ENCODE measurements at places on chromosomes 13 and 19.

GRCh38 chr13:23673354-23673753 lies 103.1 kb downstream of the TNFRSF19 start:
- no peak for DNase-seq

DNA sequence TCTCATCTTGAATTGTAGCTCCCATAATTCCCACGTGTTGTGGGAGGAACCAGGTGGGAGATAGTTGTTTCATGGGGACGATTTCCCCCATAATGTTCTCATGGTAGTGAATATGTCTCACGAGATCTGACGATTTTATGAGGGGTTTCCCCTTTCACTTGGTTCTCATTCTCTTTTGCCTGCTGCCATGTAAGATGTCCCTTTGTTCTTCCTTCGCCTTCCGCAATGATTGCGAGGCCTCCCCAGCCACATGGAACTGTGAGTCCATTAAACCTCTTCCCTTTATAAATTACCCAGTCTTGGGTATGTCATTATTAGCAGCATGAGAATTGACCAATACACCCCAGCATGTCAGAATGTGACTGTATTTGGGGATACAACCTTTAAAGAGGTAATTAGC lies 3.9 kb upstream of the FPR1 start:
- no peak for DNase-seq

DNA sequence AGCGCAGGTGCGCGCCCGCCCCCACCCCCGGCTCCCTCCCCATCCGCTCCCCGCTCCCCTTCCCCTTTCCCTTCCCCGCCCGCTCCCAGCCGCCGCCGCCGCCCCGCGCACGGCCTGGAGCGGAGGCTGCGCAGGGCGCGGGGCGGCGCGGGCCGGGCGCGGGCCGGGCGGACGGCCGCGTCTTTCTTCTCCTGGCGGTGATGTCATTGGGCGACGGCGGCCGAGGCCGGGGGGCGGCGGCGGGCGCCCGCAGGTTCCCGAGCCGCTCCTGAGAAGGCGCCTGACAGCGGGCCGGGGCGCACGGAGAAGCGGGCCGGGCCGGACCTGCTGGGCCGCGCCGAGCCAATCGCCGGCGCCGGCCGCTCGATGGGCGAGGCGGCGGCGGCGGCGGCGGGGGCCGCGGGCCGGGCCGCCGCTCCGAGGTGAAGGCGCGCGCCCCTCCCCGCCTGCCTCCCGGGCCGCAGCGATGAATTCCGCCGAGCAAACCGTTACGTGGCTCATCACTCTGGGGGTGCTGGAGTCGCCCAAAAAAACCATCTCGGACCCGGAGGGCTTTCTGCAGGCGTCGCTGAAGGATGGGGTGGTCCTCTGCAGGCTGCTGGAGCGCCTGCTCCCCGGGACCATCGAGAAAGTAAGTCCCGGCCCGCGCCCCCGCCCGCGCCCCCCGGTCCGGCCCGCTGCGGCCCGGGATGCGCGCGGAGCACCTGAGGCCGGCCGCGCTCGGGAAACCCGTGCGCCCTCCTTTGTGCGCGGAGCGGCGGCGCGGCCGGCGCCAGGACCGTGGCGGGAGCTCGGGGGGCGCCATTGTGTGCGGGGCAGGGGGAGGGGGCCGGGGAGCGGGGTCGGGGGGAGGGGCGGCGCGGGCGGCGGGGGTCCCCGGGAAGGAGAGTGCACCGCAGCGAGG lies at the start of gene ARHGEF7:
ARHGEF7 (plus strand) TSS at position 250 of the 904 bp plus-strand sequence; CDS start at position 467, 217 bp downstream.
- no peak for DNase-seq

GRCh38 chr13:25945596-25945995 lies 106.2 kb downstream of the SHISA2 start:
- no peak for DNase-seq

DNA sequence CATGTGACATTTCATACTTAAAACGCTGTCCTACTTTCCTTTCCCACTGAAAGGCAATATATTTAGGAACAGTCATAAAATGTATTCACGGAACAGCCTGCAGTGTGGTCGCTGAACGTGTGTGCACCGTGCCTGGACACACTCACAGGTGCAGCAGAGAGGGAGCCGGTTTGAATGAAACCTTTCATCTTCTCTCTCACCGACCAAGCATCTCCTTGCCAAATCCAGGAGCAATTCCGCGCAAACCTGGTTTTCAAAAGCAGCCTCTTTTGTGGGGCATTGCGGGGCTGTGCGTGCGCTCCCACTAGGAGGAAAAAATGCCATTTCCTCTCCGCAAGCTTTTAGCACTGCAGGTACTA lies 1.0 kb downstream of the DCLK1 start:
- DNase-seq: peak; percentile 25

DNA sequence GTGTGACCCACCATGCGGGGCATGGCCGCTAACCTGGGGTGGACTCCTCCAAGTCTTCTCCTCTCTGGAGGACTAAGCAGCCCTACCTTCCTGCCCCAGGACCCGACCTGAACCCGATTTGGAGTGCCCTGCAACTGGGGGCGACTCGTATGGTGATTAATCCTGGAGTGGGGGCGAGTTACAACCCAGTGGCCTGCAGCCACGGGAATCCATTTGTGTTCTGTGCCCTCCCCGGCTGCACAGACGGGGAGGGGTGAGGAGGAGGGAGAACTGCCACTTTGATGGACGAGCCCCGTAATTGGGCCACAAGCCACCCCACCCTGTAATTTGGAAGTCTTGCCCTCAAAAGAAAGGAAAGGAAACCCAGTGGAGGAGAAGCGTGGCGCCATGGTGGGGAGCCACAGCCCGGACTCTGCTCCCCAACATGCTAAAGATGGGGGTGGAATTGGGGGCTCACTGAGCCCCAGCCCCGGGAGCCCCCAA lies 18.0 kb downstream of the PRR36 start:
- no peak for DNase-seq

- no peak for DNase-seq
Observed at GRCh38 chr13:28467034-28467433, 27.9 kb downstream of the FLT1 start.

DNA sequence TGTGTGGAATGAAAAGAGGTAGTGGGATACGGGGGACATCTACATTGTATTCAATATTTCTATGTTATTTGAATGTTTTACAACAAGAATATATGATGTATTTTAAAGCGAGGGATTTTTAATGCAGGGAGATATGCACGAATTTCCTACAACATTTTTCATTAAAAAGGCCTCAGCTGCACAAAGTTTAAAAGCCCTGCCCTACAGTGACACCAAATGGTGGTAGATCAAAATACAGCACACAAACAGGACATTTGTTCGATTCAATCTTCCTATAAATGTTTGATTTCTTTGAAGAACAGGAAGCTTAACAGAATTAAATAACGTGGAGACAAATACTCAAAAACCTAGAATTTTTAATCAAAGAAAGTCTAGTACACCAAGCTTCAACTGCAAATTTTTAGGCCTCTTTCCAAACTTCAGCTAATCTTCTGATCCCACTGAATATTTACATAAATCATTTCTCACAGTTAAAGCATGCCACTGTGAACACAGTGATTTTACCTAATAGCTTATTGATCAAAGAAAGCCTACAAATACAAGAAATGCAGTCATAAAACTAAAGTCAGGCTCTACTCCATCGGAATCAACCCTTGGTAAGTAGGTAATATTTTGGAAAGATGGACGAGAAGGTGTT lies 257.2 kb downstream of the DIAPH3 start:
- no peak for DNase-seq

- DNase-seq: no peak
Observed at GRCh38 chr13:49874430-49874829, 61.7 kb downstream of the SPRYD7 start.

DNA sequence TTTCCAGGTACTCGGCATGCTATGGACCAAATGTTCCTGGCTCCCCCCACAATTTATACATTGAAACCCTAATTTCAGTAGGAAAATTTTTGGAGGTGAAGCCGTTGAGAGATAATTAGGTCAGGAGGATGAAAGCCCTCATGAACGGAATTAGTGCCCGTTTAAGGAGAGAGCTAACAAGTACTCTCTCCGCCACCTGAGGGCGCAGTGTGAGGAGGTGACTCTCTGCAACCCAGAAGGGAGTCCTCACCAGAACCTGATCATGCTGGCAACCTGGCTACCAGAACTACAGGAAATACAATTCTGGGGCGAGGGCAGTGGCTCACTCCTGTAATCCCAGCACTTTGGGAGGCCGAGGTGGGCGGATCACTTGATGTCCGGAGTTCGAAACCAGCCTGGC lies 397.8 kb downstream of the SLITRK5 start:
- DNase-seq: no peak

- no peak for DNase-seq
Observed at GRCh38 chr19:55492362-55492944, 4.2 kb downstream of the SSC5D start.

- no peak for DNase-seq
Observed at GRCh38 chr19:56155124-56155687, 14.1 kb downstream of the ZNF444 start.

GRCh38 chr19:13835791-13836723 lies 40.8 kb downstream of the ZSWIM4 start:
- no peak for DNase-seq

- no peak for DNase-seq
Observed at GRCh38 chr19:14385492-14385891, 4.2 kb downstream of the ADGRE5 start.

GRCh38 chr13:85896516-85897450 lies 97.6 kb upstream of the SLITRK6 start:
- DNase-seq: no peak

DNA sequence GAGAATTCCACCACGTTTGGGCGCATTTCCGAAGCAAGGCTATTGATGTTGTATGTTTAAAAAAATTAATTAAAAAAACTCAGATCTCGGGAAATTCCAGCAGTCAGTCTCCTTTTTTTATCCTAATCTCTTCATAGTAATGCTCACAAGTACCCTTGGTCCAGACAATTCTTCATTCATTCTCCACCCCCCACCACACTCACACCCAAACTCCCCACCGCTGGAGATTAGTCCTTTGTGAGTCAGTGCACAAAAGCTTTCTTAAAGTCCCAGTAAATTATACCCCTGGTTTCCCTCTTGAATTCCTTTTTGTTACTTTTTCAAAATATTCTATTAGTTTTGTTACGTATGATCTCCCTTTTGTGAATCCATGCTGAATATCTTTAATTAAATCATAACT lies 274.6 kb downstream of the ZNF536 start:
- no peak for DNase-seq

GRCh38 chr13:79480954-79481684 lies at the start of gene NDFIP2:
Gene NDFIP2 (plus strand): TSS chr13:79481155. CDS start chr13:79481204, 49 bp downstream.
- peak; percentile 90 for DNase-seq

DNA sequence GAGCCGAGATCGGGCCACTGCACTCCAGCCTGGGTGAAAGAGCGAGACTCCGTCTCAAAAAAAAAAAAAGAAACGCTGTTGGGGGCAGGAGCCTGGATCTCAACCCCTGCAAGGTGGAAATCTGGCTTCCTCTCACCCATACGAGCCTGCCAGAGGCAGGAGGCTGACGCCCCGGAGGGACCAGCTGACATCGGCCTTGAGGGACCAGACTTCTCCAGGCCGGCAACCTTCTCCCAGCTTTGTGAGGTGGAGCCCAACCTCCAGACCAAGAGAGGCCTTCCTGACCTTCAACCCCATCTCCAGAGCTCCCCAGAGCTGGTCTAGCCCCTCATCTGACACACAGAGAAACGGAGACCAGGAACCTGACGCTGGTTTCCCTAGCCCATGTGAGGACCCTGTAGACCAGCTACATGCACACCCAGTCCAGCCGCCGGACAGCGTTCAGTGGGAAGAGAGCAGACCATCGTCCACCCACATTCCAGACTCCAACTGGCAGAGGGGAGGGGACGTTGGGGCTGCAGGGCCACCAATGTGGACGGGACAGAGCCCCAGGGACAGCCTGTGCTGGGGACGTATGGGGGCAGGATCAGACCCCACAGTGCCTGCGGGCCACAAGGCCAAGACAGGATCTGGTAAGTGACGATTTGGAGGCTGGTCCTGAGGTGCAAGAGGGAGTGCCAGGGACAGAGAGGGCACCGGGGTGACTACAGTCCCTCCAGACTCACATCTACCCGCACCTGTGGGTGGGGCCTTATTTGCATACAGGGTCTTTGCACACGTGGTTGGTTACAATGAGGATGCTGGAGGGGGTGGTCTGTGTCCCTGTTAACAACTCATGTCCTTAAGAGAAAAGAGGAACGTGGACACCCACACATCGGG lies 11.4 kb downstream of the SBNO2 start:
- DNase-seq: no peak

GRCh38 chr13:20019043-20019442 lies 60.5 kb downstream of the ZMYM2 start:
- no peak for DNase-seq

DNA sequence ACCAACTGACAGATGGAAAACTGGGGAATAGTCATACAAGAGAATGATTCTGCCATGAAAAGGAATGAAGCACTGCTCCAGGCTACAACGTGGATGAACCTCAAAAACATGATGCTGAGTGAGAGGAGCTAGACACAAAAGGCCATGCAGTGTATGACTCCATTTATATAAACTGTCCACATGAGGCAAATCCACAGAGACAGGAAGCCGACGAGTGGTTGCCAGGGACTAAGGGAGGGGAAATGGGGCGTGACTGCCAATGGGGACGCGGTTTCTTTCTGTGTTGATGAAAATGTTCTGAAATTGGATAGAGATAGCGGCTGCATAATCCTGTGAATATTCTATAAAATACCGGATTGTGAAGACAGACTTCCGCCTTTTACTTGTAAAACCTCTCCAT lies 10.2 kb downstream of the SMIM7 start:
- DNase-seq: peak; percentile 2

GRCh38 chr13:114284680-114285079 lies 3.3 kb downstream of the UPF3A start:
- no peak for DNase-seq

- DNase-seq: no peak
Observed at GRCh38 chr13:40059540-40060232, 404.2 kb downstream of the COG6 start.

DNA sequence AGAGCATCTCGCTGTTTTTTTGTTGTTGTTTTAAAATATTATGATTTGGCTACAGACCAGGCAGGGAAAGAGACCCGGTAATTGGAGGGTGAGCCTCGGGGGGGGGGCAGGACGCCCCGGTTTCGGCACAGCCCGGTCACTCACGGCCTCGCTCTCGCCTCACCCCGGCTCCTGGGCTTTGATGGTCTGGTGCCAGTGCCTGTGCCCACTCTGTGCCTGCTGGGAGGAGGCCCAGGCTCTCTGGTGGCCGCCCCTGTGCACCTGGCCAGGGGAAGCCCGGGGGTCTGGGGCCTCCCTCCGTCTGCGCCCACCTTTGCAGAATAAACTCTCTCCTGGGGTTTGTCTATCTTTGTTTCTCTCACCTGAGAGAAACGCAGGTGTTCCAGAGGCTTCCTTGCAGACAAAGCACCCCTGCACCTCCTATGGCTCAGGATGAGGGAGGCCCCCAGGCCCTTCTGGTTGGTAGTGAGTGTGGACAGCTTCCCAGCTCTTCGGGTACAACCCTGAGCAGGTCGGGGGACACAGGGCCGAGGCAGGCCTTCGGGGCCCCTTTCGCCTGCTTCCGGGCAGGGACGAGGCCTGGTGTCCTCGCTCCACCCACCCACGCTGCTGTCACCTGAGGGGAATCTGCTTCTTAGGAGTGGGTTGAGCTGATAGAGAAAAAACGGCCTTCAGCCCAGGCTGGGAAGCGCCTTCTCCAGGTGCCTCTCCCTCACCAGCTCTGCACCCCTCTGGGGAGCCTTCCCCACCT lies 183.3 kb downstream of the KDM4B start:
- no peak for DNase-seq
